ENCODE measurements at places on chromosomes 7 and 10.

GRCh38 chr10:86644152-86644793 lies 10.1 kb upstream of the OPN4 start:
- DNase-seq, result no peak

- DNase-seq, result no peak
Measured at GRCh38 chr7:130595986-130596385, 72.6 kb downstream of the COPG2 start.

GRCh38 chr10:89785095-89785494 lies 83.7 kb downstream of the KIF20B start:
- no peak for DNase-seq

GRCh38 chr10:99852481-99853213 lies 70.2 kb downstream of the ABCC2 start:
- DNase-seq, result no peak

- DNase-seq, result no peak
Measured at GRCh38 chr7:151524331-151524730, 4.6 kb upstream of the RHEB start.

DNA sequence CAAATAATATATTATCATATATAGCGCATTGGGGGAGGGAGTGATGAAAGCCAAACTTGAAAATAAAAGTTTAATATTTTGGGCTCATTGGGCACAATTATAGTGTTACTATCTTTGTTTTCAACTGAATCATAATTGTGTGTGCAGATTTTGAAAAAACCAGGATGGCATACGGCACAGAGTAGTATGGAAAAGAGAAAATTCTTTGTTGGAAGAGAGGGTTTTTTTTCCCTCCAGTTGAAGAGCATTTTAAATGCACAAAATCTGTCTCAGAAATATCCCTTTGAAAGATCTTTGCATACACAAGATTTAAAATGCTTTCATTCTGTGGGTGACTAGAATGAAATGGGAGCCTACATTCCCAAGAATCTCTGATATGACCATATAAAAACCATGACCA lies 269.6 kb downstream of the EXOC4 start:
- DNase-seq, result no peak

DNA sequence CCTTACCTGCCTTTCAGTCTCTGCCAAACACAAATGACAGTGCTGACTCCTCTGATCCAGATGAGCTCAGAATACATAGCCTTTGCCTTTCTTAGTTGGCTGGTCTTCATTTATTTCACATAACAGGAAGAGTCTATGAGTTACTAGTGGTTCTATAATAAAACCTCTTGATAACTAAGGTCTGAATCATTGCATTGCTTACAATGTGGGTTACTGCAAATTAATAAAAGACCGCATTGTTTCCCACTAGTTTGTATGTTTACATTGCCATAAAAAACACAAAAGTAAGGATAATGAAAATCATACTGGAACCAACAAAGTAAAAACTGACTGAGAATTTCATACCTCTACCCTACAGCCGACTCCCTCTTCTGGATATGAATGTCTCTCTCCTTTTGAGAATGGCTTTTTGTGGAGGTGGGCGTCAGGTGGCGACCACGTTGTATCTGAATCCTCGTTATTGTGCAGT lies 62.0 kb upstream of the AKR1E2 start:
- DNase-seq, result no peak

GRCh38 chr7:118615-119391 lies 73.6 kb upstream of the FAM20C start:
- DNase-seq, result no peak

DNA sequence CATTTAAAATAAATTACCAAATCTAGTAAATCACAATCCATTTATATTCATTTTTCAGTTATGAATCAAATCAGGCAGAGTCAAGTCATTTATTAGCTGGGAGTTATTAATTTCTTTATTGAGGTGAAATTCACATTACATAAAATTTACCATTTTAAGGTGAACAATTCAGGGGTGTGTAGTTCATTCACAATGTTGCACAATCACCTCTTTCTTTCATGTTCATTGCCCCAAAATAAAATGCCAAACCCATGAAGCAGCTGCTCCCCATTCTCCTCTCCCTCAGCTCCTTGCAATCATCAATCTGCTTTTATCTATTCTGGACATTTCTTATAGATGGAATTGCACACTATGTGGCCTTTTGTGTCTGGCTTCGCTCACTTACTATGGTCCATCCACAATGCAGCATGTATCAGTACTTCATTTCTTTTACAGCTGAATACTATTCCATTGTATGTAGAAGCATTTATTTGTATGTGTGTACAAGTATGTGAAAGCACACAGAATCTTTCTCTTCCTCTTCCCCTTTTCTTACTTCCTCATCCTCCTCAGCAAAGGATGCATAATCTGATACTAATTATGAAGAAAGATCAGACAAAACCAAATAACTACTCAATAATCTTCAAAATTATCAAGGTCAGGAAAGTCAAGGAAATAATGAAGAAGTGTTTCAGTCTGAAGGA lies 60.6 kb downstream of the LMBR1 start:
- no peak for DNase-seq

GRCh38 chr10:6875269-6875865 lies 295.3 kb upstream of the PRKCQ start:
- no peak for DNase-seq

DNA sequence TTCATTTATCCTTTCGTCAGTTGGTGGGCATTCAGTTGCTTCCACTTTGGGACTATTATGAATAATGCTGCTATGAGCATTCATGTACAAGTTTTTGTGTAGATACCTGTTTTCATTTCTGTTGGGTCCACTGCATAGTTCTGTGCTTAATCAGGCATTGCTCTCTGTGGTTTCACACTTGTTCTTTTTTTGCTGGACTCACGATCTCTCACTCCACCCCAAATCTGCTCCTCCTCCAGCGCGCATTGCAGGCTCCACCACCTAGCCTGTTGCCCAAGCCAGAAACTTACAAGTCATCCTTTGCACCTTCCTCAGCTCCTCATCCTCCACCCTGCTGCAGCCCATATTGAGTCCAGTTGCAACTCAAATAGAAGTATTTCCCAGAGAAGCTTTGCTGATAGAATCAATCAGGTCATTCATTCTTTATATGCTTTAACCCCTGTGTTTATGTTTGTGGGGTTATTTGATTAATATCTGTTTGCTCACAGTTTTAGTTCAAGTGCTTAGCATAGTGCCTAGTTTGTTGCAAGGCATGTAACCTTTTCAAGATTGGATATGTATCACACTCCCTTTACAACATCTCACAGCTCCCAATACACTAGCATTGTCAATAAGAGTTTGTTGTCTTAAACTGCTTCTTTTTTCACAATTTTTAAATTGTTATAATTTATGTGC lies 16.6 kb upstream of the AFAP1L2 start:
- no peak for DNase-seq

DNA sequence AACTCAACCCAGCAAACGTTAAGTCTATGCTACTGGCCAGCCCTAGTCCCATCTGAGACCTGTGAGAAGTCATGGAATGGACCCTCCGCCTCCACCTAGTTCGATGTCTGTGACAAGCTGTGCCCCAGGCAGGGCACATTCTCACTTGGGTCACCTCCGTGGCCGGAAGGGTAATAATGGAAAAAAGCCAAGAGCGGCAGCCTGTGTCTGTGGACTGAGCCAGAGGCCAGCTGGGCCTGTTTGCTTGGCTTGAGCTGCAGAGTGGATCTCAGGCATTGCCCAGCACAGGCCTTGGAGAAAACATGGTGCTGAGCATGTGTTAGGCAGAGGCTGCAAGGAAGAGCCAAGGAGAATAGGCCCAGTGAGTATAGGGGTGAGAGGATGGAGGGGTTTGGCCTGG lies 97.8 kb downstream of the GALNT17 start:
- no peak for DNase-seq

- no peak for DNase-seq
Measured at GRCh38 chr7:45048748-45049147, 40.0 kb downstream of the NACAD start.

- DNase-seq, result no peak
Measured at GRCh38 chr10:26423722-26424121, 14.4 kb upstream of the APBB1IP start.

DNA sequence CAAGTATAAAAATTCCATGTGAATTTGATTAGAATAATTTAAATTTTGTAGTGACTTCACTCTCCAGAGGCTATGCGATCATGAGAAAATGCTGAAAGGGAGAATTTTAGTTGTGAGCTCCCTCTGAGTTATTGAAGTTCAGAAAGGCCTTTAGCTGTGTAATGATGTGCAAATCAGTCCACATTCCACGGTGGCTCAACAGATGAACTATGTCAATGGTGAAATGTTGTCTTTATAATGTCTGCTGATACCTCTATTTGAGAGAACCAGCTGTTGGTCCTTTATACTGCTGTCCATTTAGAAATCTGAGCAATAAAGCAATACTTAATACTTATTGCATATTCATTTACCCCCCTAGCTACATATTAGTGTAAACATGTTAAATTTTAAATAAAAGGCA lies 7.1 kb upstream of the ITGB8 start:
- no peak for DNase-seq

DNA sequence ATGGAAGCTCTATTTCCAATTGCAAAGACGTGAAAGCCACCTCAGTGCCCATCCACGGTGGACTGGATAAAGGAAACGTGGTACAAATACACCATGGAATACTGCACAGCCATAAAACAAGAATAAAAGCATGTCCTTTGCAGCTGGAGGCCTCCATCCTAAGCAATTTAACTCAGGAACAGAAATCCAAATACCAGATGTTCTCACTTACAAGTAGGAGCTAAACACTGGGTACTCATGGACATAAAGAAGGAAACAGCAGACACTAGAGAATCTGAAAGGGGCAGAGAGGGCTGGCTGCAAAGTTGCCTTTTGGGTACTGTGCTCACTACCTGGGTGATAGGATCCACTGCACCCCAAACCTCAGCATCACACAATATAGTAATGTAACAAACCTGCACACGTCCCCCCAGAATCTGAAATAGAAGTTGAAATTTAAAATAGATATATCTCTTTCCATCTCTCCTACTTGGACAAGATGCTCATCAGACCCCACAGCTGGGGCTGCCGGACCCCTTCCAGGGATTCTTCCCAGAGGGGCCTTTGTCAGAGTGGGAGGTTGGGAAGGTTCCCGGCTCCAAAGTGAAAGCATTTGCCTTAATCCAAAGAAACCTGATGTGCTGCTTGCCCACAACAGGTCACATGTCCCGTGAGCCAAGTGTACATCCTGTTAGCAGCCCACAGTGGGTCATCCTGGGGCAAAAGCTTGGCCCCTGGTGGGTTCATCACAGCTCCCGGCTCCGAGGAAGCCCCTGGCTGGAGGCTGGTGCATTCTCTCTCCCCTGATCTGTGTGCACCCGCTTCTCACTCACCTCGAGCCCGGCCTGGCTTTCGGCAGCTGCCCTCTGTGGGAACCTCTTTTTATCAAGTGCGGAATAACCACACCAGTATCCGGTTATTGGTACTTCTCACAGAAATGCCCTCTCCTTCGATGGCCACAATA lies 172.3 kb upstream of the PPP2R2D start:
- DNase-seq, result no peak

DNA sequence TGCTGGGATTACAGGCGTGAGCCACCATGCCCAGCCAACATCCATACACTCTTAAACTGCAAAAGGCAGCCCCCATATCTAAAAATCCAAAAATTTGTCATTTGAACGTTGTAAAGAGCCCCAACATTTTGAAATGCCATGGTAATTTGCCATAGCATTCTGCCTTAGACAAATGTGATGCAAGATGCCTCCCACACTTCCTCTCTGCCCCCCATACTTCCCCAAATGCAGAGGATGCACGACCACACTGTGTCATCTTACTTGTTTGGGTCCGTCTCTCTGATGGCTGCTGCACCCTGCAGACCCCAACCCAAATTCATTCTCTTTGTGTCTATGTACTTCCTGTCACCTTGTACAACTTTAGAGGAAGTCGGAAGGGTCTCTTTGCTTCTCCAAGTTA lies 1125.6 kb upstream of the AUTS2 start:
- no peak for DNase-seq

GRCh38 chr10:1200866-1201807 lies 145.0 kb downstream of the WDR37 start:
- no peak for DNase-seq

DNA sequence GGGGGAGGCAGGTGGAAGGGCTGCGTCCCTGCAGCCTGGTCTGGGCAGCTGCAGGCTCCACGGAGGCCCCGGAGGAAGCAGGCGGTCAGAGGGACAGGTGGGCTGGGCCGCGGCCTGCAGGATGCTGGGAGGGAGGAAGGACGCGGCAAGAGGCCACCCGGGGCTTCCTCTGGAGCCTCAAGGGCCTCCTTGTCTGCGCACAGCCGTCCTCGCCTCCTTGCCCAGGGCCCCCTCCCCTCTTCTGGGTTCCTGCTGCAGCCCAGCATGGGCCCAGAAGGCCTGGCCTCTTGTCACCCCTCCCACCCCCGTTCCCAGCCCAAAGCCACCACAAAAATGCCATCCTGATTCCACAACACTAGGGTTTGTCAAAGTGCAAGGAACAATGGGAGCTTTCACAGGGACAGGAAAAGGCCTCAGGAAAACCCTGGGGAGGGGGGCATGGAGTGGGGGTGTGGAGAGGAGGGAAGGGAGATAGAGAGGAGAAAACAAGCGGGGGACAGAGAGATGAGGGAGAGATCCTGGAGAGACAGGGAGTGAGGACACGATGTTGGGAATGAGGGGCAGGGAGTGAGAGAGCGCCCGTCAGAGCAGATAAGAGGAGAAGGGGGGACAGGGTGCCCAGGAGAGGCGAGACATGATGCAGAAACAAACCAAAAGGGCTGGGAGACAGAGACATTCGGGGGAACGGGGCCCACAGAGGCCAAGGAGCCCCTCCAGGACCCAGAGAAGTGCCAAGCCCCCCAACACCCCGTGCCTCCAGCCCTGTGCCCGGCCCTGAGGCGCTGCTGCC lies 41.8 kb downstream of the ZCCHC24 start:
- DNase-seq, result no peak

- DNase-seq, result no peak
Measured at GRCh38 chr7:130363026-130363847, 17.1 kb upstream of the CPA1 start.

DNA sequence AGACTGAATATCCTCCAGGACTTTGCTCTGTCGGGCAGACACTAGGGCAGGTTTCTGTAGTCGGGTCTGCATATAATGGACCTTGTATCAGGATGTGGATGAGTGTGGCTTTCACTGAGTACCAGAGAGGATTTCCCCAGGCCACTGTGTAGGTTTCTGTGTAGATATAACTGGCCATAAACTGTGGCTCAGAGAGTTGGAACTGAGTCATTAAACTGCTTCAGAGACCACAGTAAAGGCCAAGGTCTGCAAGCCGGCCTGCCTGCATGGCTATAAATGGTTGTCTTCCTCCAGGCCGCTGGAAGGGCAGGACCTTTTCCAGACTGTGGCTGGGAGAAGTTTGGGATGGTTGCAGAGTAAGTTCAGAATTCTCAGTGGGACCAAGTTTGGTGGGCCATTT lies 16.9 kb downstream of the ZNF92 start:
- no peak for DNase-seq

- DNase-seq, result peak; percentile 24
Measured at GRCh38 chr7:157432957-157433576, 96.3 kb downstream of the DNAJB6 start.

DNA sequence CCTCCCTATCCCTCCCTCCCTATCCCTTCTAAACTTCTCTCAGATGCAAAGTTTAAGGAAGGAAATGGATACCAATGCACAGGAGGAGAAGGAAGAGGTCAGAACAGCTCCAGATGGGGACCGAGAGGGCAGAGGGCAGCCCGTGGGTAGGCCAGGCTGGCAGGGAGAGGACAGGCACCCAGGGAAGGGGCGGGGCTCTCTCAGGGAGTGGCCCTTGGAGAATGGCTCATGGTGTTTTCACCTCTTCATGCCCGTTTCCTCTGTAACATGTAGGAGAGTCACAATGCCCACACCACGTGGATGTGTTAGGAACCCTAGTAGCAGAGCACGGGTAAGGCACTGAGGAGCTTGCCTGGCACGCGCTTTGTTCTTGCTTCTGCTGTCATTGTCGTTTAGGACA lies 264.5 kb downstream of the CELF2 start:
- no peak for DNase-seq

- no peak for DNase-seq
Measured at GRCh38 chr10:123559823-123560092, 106.4 kb upstream of the GPR26 start.

Data from stimulated activated CD8-positive, alpha-beta memory T cell treated with anti-CD3 and anti-CD28 coated beads, Interleukin-4, amount 100 ng/mL, for 4 hours (primary cell).